ENCODE measurements at places on chromosomes 7 and 10.

GRCh38 chr7:128934361-128935341 is 3.1 kb upstream of the IRF5 start:
- no peak for DNase-seq

GRCh38 chr10:9301148-9301547 is 1246.7 kb downstream of the GATA3 start:
- no peak for DNase-seq

- DNase-seq: no peak
Measured at GRCh38 chr10:131980761-131981428, 828 bp downstream of the BNIP3 start.

DNA sequence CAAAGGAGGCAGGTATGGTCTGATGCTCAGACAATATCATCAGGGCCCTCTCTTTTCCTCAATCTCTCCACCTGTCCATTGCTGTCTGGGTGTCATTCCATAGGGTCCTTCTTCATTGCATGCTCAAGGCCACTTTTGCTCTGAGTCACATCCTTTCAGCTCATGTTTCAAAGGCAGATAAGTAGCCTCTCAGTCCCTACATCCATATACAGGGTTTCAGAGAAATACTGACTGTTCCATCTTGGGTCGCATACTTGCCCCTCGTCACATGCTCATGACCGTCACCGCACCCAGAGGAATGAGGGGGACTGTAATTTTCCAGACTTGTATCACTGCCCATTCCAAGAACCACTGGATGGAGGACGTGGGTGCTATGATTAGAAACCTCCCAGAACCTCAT is 93.4 kb downstream of the FAM107B start:
- no peak for DNase-seq

DNA sequence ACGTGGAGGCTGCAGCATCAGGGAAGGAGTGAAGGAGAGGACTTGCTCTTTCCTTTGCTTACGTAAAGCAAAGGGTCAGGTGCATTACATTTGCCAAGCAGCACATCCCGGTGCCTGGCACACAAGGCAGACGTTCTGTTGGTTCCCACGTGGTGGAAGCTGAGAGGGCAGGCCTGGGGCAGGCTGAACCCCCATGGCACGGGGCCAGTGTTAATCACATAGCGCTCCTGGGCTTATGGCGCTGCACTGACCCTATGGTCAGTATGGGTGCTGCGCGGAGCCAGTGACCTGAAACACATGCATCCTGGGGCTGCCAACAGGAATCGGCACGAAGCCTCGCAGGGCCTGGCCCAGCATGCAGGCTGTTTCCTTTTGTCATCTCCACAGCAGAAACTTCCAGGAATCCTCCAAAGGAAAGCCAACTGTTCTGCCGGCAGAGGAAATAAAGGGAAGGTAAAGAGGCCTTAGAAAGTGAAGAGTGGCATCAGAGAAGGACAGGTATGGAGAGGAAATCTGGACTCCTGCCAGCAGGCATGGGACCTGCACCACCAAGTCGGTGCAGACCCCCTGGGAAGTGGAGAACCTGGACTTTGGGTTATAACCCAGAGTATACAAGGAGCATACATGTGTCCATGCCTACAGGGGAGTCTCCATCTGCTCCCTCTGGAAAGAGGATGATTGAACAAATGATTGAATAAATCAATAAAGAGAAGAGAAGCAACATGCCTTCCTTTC is 560.2 kb downstream of the TCERG1L start:
- DNase-seq: no peak

DNA sequence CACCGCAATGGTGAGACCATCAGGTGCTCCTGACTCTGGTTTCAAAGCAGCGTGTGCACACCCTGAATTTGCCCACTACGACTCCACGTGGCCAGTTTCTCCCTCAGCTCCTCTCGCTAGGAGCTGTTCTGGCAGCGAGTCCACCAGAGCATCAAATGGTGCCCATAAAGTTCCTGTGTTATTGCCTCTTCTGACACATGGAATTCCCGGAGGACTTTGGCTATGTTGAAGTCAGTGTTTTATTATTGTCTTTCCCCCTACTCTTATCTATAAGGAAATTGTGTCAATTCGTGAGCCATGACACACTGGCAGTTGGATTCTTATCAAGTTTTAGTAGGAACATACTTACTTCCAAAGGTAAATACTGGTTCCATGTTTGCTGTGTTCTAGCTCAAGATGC is 53.9 kb upstream of the NPVF start:
- no peak for DNase-seq

GRCh38 chr7:42452356-42452755 is 215.3 kb upstream of the GLI3 start:
- DNase-seq: no peak

- DNase-seq: no peak
Measured at GRCh38 chr7:68433462-68434070, 1164.7 kb upstream of the AUTS2 start.

- DNase-seq: no peak
Measured at GRCh38 chr10:129679207-129679606, 212.2 kb downstream of the MGMT start.

DNA sequence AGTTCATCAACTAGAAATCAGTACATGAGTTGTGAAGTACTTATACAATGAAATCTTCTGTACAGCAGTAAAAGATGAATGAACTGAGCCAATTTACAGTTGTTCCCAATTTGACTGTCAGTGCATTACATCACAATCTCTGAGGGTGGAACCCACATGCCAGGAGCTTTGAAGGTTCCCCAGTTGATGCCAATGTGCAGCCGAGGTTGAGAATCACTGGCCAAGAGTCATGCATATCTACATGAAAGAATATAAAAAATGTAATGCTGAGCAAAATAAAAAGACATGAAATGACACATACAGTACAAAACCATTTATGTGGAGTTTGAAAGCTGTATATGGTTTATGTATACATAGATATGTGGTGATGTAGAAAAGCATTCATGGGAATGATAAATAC is 22.1 kb upstream of the CCNJ start:
- DNase-seq: no peak

DNA sequence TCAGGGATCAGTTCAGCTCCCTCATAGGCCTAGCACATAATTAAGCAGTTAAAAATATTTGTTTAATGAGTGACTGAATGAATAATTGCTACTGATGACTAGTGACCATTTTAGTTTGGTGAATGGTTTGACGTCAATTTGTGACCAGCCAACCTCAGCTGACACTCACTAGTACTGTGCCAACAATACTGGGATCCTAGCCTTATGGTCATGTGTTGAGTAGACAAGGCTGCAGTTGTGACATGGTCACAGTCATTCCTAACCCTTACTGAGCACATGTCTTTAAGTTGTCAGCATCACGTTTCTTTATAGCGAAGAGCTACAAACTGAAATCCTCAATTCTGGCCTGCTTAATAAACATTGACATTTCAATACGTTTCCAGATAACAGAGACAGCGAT is 86.9 kb upstream of the SLC26A5 start:
- DNase-seq: no peak

- DNase-seq: no peak
Measured at GRCh38 chr10:69080226-69080625, 7.7 kb upstream of the SRGN start.

DNA sequence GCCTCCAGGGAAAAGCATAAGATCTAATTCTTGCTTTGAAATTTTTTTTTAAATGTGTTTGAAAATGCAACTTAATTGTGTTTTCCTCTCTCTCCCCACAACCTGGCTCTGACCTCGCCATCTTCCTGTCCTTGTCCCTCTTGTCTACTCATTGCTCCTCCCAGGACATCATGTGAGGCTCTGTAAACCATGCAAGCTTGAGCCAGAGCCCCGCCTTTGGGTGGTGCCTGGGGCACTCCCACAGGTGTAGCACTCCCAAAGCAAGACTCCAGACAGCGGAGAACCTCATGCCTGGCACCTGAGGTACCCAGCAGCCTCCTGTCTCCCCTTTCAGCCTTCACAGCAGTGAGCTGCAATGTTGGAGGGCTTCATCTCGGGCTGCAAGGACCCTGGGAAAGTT is 9.8 kb upstream of the CDHR1 start:
- no peak for DNase-seq

DNA sequence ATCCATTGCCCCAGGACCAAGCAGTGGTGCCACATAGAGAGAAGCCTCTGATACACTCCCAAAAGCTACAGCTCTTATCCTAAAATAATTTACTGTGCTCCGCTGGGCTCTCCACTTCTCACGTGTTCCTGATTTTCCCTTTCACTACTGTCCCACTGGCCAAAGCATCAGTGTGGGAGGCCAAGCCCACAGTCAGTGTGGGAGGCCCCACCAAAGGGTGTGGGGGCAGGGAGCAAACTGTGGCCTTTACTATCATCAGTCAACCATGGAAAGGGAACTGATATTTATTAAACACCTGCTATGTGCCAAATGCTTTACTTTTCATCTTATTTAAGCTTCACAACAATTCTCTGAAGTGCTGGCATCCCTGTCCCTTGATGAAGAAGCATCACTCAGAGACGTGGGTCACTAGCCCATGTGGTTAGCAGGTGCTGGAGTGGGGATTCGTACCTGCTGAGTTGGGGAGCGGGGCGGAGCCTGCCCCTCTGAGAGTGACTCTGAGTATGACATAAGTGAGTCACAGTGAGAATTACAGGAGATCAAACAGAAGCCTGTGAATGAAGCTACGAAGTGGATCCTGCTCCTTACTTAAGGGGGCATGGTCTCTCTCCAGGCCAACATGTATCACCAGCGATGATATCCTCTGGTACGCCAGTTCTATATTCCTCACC is 50.4 kb downstream of the PYROXD2 start:
- no peak for DNase-seq

DNA sequence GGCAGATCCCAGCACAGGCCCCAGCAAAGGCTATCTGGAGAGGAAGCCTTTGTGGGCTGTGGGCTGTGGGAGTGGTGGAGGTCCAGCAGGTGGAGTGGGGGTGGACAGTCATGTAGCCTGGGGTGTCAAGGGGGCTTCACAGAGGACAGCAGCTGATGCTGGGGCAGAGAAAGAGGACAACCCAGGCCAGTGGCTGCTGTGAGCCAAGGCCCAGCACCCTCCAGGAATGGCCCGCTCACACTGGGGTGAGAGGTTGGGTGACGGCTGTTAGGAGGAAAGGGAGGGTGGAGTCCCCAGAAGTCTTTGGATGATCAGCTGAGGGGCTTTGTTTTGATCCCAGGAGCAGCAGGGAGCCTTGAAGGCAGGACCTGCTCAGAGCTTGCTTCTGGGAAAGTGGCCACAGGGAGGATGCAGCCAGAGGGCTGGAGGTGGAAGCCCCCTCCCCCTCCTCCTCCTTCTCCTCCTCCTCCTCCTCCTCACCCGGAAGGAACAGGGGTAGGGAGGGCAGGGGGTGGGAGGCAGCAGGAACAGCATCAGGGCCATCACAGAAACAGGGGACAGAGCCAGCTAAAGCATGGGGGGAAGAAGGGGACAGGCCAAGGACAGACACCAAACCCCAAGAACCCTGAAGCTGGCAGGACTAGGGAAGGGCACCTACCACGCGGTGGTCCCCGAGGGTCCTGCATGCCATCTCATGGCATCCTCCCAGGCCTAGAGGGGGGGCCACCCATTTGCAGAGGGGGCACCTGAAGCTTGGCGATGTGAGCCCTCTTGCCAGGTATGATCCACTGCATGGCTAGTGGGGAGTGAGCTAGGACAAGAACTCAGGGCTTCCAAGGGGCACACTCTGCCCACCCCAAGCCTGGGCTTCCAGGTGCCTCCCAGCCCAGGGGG is 144.9 kb downstream of the GRID1 start:
- DNase-seq: no peak

DNA sequence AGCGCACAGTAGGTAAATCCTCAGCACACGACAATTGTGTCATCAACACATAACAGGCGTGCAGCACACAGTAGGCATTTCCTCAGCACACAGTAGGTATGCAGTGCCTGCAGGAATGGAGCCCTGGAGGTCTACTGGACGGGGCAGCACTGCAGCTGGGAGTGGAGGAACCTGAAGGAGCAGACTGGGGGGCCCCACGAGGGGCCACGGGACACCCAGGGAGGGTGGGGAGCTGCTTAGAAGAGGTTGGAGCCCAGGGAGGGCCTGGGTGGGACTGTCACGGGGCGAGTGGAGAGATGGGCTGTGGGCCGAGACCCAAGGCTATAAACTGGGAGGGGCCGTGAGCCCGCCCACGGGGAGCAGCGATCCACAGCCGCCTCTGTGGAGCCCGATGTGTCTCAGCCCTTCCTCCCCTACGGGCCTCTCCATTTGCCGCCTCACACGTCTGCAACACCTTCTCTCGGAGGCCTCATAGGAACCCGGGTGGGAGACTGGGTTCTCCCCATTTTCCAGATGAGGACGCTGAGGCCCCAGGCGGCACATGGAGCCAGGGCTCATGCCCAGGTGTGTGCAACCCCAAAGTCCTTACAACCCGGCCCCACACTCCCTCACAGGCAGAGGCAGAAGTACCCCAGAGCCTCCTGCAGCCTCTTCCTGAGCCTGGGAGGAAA is 101.5 kb downstream of the MICALL2 start:
- DNase-seq: peak; percentile 13
